Activated CD8-positive, alpha-beta T cell treated with anti-CD3 and anti-CD28 coated beads for 36 hours (primary cell): ENCODE measurements at places on chromosomes 5 and 9.

DNA sequence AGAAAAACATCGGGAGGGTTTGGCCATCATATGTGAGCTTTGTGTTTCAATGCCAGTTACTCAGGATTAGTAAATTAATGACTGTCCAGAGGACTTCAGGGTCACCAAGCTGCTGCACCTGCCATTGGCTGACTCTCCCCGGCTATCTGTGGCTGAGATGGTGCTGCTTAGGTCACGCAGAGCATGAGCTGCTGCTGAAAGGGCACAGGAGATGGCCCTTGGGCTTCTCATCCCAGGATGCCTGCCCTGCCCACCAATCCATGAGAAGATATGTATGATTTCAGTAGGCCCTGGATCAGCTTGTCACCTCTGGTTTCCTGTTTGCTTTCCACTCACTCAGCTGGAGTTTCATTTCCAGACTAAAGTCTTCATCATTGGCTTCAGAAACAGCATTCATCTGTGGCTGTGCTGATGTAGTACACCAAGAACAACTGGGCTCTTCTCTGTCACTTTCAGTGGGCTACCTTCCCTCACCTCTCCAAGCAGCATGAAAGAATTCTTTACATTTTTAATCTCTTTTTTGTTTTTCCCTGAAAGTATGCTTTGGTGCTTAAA lies 2.4 kb upstream of the CATSPER3 start:
- peak; percentile 3 for DNase-seq

DNA sequence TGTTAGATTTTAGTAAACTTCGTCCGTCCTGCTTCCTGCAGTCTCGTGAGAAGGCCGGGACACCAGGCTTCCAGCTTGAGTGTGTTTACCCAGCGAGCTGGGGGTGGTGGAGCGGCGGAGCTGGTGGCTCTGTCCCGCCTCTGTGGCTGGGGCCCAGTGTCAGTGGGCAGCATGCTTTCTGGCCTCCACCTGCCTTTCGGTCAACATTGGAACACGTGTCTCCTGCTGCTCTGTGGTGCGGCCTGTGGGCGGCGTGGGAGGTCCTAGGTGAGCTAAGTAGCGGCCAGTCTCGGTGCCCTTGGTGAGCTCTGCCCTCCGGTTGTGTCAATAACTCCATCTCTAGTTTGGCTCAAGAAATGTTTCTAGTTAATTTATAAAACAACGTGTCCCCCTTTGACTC lies 125.9 kb downstream of the GADD45G start:
- DNase-seq = no peak

DNA sequence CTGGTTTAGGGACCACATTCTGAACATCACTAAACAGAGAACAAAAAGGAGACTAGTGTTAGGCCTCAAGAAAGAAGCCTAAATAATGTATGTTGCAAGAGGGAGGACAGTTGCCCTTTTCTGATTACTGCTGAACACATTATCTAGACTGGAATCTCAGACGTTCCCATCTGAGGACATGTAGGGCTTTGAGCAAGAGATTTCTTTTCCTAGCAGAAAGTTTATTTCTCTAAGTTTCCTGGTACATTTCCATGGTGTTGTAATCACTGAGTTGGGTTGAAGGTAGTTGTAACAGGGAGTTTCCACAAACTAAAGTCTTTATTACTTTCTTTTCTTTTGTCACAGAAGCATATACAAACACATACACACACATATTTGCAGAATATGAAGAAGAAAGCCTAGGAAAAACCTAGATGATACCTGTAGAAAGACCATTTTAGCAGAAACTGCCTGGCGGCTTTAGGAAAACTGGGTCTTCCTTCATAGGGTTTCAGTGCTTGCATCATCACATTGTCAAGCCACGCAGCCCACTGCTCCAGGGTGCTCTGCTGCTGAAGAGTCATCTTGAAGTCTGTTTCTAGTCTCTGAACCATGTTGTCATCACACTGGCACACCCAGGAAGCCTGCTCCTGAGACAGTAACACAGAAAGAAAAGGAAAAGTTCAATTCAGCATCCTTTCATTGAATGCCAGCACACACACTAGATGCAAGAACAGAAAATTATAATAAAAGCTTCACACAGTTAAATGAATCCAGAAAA lies 269.1 kb downstream of the RFX3 start:
- DNase-seq = no peak

DNA sequence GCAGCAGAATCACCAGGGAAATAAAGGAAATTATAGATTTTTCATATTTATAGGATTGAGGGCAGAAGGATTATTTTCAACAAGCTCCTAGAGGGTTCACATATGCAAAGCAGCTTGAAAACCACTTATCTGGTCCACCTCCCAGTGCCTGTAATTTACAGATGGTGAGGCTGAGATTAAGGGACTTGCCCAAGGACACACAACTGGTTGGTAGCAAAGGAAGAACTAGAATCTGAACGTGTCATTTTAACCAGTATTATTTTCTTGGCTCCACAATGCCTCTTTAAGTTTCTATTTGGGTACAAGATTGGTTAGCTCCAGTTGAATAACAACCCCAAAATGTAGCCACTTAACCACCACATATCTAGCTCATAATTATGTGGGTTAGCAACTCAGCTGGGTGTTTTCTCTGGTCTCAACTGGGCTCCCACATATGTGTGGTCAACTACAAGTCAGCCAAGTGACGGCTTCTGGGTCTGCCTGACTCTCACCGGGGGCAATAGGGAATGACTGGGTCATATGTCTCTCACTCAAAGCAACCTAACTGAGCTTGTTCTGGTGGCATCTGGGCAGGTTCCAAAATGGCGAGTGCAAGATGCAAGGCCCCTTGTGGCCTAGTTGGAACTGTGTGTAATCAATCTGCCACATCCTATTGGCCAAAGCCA lies 127.7 kb downstream of the ZDHHC21 start:
- DNase-seq = no peak

GRCh38 chr9:131534721-131535237 lies 3.7 kb upstream of the UCK1 start:
- DNase-seq = peak; percentile 41

DNA sequence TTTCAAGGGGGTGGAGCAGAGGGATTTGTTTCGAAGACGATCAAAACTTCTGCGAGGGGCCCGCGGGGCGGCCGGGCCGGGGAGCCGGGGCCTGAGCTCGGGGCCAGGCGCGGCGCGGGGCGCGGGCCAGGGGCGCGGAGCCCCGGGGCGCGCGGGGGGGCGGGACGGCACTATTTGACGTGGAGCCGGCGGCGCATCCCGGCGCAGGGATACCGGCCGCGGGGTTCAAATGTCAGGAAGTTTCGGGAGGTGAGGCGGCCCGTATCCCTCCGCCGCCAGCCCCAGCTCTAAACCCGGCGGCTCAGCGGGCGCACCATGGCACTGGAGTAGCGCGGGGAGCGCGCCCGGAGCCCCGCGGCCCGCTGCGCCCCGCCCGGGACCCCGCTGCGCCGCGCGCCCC lies at the start of gene LMX1B:
Gene LMX1B, plus strand, starts transcription at position 278 of the 400 bp plus-strand sequence. CDS start 522 bp downstream, outside the sequence.
- no peak for DNase-seq

- no peak for DNase-seq
Observed at GRCh38 chr5:77066823-77067442, 20.2 kb downstream of the ZBED3 start.

GRCh38 chr5:58498340-58498942 lies 7.2 kb downstream of the GAPT start:
- no peak for DNase-seq

- no peak for DNase-seq
Observed at GRCh38 chr5:109511980-109512734, 102.4 kb upstream of the PJA2 start.

DNA sequence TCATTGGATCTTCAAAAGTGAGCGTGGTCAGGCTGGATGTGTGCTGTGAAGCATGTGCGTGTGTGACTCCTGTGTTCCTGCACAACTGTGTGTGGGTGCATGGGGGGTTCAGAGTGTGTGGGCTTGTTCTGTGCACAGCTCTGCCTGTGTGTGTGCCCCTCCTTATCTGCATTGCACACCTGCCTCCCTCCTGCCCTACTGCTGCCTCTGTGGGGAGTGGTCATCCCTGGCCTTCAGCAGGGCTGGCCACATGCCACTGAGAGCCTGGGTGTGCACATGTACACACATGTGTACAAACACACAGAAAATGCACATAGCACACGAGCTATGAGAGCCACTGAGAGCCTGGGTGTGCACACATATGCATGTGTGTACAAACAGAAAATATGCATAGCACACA lies 92.1 kb downstream of the CACNA1B start:
- DNase-seq = no peak

- DNase-seq = no peak
Observed at GRCh38 chr5:152551061-152551460, 146.0 kb upstream of the NMUR2 start.

- no peak for DNase-seq
Observed at GRCh38 chr9:85897848-85898247, 43.1 kb upstream of the NAA35 start.

DNA sequence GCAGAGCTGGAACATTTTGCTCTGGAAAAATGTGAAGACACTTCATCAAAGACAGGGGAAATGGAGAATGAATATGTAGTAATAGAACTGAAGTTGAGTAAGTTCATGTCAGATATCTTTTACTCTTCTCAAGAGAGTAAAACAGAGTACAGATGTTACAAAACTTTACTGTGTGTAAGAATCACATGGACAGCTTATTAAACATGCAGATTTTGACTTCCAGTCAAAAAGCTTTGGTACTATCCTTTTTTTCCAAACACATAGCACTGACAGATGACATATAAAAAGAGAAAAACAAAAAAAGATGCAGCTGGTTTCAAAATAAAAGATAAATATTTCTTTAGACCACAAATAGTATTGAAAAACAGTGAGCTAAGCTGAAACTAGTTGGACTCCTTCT lies 115.4 kb downstream of the FBN2 start:
- DNase-seq = no peak

- no peak for DNase-seq
Observed at GRCh38 chr5:134662971-134663370, 14.4 kb downstream of the SEC24A start.

- DNase-seq = no peak
Observed at GRCh38 chr9:76101075-76101474, 210.6 kb downstream of the PCSK5 start.

DNA sequence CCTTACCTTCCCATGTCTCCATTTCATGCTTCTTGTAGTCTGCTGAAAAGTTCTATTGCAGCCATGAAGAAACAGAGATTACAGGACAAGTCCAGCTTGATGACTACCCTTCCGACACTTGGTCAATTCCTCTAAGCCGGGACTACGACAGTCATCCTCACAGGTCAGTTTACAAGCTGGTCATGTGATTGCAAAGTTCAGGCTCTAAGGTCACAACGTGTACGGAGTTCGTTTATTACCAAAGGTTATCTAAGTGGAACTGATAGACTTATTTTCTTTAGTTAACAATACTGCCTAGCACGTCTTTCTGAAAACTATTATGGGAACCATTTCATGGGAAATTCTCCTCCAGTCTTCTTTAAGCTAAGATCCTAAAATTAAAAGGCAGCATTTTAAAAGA lies 88.5 kb upstream of the NR5A1 start:
- DNase-seq = no peak

DNA sequence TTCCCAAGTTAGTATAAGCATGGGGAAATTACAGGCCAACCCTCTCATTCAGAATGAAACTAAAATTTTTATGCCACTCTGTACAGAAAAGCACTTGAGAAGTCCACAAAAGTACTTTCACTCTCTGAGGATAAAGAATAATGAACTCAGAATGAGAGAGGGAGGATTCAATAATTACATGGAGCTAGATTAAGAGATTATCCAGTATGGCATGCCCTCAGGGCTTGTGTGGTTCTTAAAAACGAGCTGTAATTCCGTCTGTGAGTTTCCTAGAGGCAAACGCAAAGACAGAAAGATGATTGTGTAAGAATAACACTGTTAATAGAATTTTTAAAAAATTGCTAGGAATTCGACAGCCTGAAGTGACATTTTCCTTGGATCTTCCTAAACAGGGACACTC lies 126.8 kb upstream of the PTCH1 start:
- DNase-seq = no peak

DNA sequence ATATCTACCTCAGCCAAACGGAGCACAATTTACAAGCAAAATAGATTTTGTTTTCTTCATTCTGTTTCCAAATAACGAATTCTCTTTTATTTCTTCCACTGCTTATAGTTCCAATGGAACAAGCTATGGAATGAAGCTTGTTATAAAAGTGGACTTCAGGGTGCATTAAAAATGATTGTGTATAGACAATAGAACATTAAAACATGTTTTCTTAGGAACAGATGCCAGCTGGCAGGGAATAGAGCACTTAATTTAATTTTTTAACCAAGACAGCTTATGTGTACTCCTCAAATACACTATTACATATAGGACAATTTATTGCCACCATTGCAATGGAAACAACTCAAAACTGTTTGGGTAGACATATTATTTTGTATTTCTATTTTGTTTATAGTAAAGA lies 860.1 kb upstream of the TYRP1 start:
- no peak for DNase-seq

DNA sequence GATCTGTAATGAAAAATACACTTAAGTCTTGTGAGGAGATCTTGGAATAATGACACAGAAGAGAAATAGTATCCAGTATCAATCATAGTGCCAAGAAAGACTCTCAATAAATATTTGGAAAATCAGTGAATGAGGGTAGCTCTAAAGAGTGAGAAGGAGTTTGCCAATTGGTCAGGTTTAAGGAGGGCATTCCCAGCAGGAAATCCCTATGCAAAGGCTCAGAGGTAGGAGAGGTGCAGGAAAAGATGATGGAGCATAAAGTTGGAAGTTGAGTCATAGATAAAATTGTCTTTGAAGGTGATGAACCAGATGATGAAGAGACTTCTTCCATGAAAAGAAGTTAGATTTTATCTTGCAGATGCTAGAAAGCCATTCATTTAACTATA lies 27.8 kb downstream of the TNPO1 start:
- no peak for DNase-seq

GRCh38 chr9:136133191-136133958 lies 14.7 kb upstream of the TMEM250 start:
- DNase-seq = peak; percentile 35

- no peak for DNase-seq
Observed at GRCh38 chr5:6495433-6496206, 47.0 kb downstream of the UBE2QL1 start.

DNA sequence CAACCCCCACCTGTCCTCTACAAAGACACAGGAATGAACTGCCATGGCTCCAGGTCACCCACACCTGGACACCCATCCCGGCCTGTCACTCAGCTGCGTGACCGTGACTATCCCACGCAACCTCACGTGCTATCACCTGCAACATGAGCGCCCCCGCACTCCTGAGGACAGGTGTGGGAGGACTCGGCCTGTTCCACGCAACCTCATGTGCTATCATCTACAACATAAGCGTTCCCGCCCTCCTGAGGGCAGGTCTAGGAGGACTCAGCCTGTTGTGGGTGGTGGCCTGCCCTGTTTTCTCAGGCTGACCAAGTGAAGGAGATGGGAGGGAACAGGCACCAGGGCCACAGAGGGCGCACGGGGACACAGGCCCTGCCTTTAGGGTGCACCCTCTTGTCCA lies 4.1 kb downstream of the QSOX2 start:
- no peak for DNase-seq

GRCh38 chr9:113313261-113313660 lies 10.1 kb upstream of the RNF183 start:
- no peak for DNase-seq
